ENCODE measurements at places on chromosomes 5 and 9. TPM values are rescaled to one million over a fixed set of nuclear protein-coding genes. Genes with fewer than 3 reads are reported as not detected.

Gene IFNA21
- total RNA-seq: not detected

Gene IL3
- total RNA-seq: 0.82 TPM

Gene CDH6
- not detected for total RNA-seq

Gene RASGRF2
- total RNA-seq: 7.9 TPM
